Left colon (tissue), 2 donors: ENCODE measurements at places on chromosomes 3 and 15. TPM values are rescaled to one million over a fixed set of nuclear protein-coding genes. Genes with fewer than 3 reads are reported as not detected.

Gene GOLGA8Q
- total RNA-seq: not detected

DNA sequence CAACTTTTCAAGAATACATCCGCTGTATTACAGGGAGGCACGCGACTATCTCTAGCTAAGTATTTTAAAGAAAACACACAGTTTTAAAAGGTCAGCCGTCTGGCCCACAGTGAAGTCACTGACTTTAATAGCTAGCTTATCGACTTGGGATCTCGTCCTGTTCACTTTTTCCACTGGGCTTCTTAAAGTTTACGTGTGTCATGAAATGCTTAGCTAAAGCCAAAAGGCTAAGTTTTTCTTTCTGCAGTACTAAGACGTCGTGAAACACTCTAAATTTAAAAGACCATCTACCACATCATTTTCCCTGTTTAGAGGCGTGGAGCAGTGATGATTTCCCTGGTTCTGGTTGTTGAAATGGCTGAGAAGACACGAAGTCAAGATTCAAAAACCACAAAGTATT is 27.1 kb downstream of the LRIG1 start:
- no peak for DNase-seq

- no peak for DNase-seq
These were observed 17.6 kb downstream of the CFAP44 start for GRCh38 chr3:113423699-113424098.

- no peak for DNase-seq
These were observed 110.1 kb upstream of the LMOD3 start for GRCh38 chr3:69232482-69232881.

DNA sequence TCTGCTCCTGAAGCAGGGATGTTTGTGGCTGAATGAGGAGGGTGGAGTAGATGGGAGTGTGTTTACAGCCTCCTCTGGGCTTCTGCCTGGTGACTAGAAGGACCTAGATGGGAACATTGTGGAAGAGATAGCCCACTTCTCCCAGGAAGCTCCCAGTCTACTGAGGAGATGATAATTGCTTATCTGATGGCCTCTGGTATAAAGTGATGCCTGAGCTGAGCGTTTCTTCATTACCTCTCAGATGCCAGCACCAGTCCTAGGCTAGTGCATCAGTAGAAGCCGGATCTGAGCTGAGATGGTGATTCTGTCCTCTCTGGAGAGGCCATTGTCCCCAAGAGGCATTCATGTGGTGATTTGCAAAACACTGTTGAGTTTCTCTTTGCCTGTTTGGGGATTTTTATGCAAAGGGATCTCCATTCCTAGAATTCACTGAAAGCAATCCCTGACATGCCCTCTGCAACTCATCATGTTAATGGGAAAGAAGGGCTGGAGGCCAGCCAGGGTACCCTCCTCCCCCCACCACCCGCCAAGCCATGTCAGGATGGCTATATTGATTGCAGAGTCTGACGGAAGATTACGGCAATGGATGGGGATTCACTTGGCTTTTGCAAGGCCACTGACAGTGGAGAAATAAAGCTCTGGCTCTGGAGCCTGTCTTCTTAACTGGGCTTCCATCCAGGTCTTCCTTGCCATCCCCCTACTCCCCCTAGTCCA is 166.4 kb upstream of the ROPN1 start:
- no peak for DNase-seq

GRCh38 chr15:58864602-58865424 is 68.7 kb downstream of the SLTM start:
- no peak for DNase-seq
